ENCODE measurements at places on chromosomes 7 and 10.
A peak's percentile ranks its signal among the peaks of the same experiment; 100 is the strongest.

DNA sequence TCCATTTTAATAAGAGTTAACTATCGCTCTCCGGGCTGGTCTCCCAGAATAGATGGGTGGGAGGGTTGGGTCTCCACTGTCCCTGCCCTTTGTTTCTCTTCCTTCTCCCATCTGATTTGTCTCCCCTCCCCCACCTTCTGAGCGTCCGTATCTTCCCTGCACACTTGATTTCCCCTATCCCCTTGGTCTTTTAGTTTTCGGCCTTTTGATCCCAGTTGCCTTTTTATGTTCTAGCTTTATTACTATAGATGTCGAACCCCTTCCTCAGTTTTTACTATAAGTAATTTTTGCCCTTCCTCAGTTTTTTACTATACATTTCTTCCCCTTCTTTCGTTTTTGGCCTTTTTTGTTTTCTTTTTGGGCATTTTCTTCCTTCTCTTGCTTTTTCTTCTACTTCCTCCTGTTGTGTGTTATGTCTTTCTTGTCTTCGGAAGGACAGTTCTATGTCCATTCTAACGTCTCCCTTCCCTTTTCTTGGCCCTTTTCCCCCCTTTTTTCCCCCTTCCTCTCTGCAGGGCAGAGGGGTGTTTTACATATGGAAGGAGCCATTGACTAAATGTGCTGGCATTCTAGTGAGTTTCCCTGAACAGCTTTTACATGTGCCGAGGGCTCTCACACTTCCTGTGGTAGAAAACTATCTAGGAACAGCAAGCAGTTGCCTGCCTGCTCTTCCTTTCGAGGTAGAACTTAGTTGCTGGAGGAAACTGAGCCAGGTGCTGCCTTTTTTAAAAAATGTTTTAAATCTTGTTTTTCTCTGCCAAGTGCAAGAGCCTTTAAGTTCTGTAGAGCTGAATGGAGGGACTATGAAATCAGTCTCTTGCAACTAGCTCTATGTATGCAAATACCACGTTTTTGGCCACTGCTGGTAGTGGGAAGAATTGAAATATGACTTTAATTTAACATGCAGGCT lies 2.8 kb downstream of the TET1 start:
- peaks cover 52% of the 10 kb centered on the region for H3K27me3 ChIP-seq
- H3K4me3 ChIP-seq = peak overlapping the region; percentile 73
- H3K36me3 ChIP-seq = no peaks in the 10 kb centered on the region

GRCh38 chr7:66707825-66708224 lies 32.7 kb upstream of the RABGEF1 start:
- H3K4me1 ChIP-seq = no peaks in the 10 kb centered on the region
- no peak for DNase-seq
- peaks cover 21% of the 10 kb centered on the region for H3K36me3 ChIP-seq
- no peaks in the 10 kb centered on the region for H3K27me3 ChIP-seq
- no peak overlapping the region for H3K27ac ChIP-seq

GRCh38 chr10:127996586-127996985 lies 89.7 kb downstream of the PTPRE start:
- no peaks in the 10 kb centered on the region for H3K36me3 ChIP-seq
- peak overlapping the region; percentile 80 for H3K27ac ChIP-seq
- no peak overlapping the region for H3K4me3 ChIP-seq
- no peaks in the 10 kb centered on the region for H3K27me3 ChIP-seq

- no peaks in the 10 kb centered on the region for H3K27me3 ChIP-seq
- DNase-seq = no peak
- no peaks in the 10 kb centered on the region for H3K36me3 ChIP-seq
- no peak overlapping the region for H3K27ac ChIP-seq
Observed at GRCh38 chr10:2392145-2392812, 655.0 kb upstream of the ADARB2 start.

- H3K36me3 ChIP-seq = no peaks in the 10 kb centered on the region
- H3K4me3 ChIP-seq = no peak overlapping the region
- peak overlapping the region; percentile 47 for H3K27ac ChIP-seq
- peaks cover 48% of the 10 kb centered on the region for H3K4me1 ChIP-seq
- DNase-seq = no peak
Observed at GRCh38 chr10:51462076-51462779, 237.2 kb downstream of the CSTF2T start.

DNA sequence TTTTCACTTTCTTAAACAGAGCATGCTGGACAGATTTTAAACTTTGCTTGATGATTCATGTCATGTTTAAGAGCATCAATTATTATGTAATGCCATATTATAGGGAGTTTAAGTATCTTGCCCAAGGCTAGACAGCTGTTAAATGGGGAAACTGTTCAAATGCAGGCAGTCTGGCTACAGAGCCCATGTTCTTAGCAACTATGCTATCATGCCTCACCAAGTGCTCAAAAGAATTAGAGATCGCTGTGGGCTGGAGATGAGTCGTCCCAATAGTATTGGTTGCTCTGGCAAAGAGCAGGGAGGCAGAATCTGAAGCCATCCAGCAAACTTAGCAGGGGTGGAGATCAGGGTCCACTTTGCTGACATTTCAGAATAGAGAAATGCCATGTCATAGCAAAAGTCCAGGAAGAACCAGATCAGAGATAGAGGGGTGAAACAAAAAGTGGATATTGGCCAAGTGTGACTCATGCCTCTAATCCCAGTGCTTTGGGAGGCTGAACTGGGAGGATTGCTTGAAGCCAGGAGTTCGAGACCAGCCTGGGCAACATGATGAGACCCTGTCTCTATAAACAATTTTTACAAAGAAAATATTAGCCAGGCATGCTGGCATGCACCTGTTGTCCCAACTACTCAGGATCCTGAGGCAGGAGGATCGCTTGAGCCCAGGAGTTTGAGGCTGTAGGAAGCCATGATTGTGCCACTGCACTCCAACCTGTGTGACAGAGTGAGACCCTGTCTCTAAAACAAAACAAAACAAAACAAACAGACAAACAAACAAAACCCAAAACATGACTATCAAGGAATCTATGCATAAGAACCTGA lies 57.8 kb downstream of the BAMBI start:
- no peak overlapping the region for H3K4me3 ChIP-seq
- no peak for DNase-seq
- H3K27ac ChIP-seq = no peak overlapping the region
- no peaks in the 10 kb centered on the region for H3K36me3 ChIP-seq

DNA sequence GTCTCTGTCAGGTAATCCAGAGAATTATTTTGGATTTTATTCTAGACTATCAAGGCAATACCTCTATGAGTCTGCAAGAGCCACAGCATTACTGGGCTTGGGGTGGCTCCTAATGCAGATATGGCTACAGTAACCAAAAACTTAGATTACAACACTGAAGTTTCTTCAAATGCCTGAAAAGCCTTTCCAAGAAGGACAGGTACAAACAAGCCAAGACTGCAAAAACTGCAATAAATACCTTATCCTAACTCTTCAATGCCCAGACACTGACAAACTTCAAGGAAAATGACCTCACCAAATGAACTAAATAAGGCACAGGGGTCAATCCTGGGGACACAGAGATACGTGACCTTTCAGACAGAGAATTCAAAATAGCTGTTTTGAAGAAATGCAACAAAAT lies 82.0 kb downstream of the TES start:
- H3K4me1 ChIP-seq = peaks cover 3% of the 10 kb centered on the region
- no peak for DNase-seq
- H3K4me3 ChIP-seq = no peak overlapping the region
- no peaks in the 10 kb centered on the region for H3K27me3 ChIP-seq

GRCh38 chr10:10869592-10869991 lies 148.1 kb upstream of the CELF2 start:
- no peak overlapping the region for H3K27ac ChIP-seq
- no peaks in the 10 kb centered on the region for H3K27me3 ChIP-seq
- peaks cover 35% of the 10 kb centered on the region for H3K4me1 ChIP-seq
- no peaks in the 10 kb centered on the region for H3K36me3 ChIP-seq

DNA sequence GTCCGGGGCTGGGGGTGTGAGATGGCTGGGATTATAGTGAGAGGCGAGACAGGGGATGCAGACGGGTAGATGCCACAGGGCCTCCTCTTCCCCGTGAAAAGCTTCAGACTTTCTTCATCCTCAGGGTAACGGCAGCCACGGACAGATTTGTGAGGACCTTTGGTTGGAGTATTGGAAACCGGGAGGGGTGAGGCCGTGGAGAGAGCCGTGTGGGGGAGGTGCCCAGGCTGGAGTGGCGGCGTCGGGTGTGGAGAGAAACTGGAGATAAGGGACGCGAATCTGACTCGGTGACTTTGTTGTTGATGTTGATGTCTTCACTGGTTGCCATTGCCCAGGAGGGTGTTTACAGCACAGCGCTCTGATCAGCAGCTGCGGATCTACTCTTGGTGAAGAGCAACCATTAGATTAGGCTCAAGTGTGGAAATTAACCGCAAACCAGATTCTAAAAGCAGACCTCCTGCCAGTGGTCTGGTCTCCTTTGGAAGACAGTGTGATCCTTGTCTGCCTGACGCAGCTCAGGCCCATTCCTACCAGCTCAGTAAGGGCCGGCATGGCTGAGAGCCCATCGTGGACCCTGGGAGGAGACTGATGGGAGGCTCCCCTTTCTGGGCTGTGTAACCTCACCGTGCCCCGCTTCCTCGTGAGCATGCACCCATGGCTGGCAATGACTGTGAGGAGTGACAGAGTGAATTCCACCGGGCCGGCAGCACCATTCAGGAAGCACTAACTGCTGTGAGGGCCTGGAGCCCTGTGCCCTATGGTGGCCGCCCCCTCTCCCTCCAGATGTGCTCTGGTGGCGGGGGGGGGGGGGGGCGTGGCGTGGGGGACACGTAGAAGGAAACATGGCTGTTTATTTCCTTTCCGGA lies 90.3 kb downstream of the INPP5A start:
- no peaks in the 10 kb centered on the region for H3K36me3 ChIP-seq
- DNase-seq = peak; percentile 52
- peaks cover 83% of the 10 kb centered on the region for H3K4me1 ChIP-seq
- H3K27me3 ChIP-seq = no peaks in the 10 kb centered on the region
- H3K27ac ChIP-seq = peak overlapping the region; percentile 90
- peak overlapping the region; percentile 44 for H3K4me3 ChIP-seq

DNA sequence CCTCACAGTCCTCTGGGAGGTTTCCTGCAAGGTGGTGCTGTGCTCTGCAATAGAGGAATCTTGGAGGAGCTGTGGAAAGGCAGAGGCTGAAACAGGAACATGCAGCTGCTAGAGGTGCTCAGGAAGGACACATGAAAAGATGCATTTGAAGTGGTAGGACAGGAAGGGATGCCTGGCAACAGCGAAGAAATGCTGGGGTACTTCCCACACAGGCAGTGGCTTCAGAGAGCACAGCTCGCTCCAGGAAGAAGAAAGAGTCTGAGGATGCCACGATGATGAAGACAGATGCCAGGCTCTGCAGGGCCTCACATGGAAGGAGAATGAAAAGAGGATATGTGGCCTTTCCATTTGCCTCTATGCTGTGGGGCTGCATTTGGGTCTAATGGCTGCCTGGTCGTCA lies 77.0 kb upstream of the TMEM72 start:
- no peak overlapping the region for H3K4me3 ChIP-seq
- no peaks in the 10 kb centered on the region for H3K27me3 ChIP-seq
- no peaks in the 10 kb centered on the region for H3K36me3 ChIP-seq
- H3K4me1 ChIP-seq = no peaks in the 10 kb centered on the region
- DNase-seq = no peak
- H3K27ac ChIP-seq = no peak overlapping the region

- H3K4me3 ChIP-seq = no peak overlapping the region
- H3K36me3 ChIP-seq = no peaks in the 10 kb centered on the region
- H3K27ac ChIP-seq = no peak overlapping the region
- peaks cover 19% of the 10 kb centered on the region for H3K27me3 ChIP-seq
- DNase-seq = no peak
Observed at GRCh38 chr7:43328785-43329380, 216.4 kb downstream of the HECW1 start.

GRCh38 chr7:131235489-131236317 lies 92.0 kb upstream of the MKLN1 start:
- H3K4me1 ChIP-seq = peaks cover 24% of the 10 kb centered on the region
- peak overlapping the region; percentile 54 for H3K27ac ChIP-seq
- DNase-seq = no peak
- no peaks in the 10 kb centered on the region for H3K36me3 ChIP-seq

DNA sequence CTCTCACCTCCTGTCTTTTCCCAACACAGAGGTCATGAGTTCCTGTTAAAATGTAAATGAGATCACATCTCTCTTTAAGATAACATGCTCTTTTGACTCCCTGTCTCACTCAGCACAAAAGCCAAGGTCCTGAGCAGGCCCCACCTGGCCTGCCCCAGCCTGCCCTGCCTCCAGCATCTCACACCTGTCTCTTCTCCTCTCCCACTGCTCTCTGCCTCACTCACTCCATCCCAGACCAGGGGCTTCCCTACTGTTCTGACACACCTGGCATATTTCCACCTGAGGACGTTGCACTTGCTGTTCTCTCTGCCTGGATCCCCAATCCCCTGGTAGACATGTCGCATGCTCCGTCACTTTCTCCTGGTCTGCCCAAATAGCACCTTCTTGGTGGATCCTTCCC lies 285.0 kb upstream of the ZMIZ1 start:
- no peak overlapping the region for H3K27ac ChIP-seq
- peaks cover 42% of the 10 kb centered on the region for H3K4me1 ChIP-seq
- H3K36me3 ChIP-seq = no peaks in the 10 kb centered on the region
- no peaks in the 10 kb centered on the region for H3K27me3 ChIP-seq
- peak; percentile 3 for DNase-seq

GRCh38 chr10:88313878-88314277 lies 269.2 kb downstream of the RNLS start:
- H3K4me3 ChIP-seq = no peak overlapping the region
- no peak overlapping the region for H3K27ac ChIP-seq
- DNase-seq = no peak
- H3K4me1 ChIP-seq = no peaks in the 10 kb centered on the region

DNA sequence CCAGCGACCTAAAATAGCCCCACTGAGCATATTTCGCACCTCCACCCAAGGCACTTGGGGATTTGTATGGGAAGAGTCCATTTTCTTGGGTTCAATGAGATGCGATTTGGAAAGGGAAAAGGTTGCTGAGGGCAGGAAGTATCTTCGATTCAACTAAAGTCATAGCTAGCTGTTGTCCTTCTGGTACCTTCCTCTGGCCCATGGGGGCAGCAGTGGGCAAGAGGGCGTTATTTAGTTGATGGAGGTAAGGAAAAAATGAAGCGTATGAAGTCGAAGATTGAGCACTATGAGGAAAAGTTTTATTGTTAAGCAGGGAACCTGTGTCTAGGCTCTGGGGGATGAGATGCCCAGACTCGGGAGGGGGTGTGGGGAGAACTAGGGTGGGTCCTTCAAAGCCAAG lies 135.4 kb downstream of the EVX1 start:
- H3K27ac ChIP-seq = no peak overlapping the region
- no peak overlapping the region for H3K4me3 ChIP-seq
- DNase-seq = no peak
- no peaks in the 10 kb centered on the region for H3K4me1 ChIP-seq
